ENCODE measurements at places on chromosomes 12 and 14.
A peak's percentile ranks its signal among the peaks of the same experiment; 100 is the strongest.

GRCh38 chr12:77202457-77203060 lies 137.2 kb upstream of the E2F7 start:
- DNase-seq, result no peak

DNA sequence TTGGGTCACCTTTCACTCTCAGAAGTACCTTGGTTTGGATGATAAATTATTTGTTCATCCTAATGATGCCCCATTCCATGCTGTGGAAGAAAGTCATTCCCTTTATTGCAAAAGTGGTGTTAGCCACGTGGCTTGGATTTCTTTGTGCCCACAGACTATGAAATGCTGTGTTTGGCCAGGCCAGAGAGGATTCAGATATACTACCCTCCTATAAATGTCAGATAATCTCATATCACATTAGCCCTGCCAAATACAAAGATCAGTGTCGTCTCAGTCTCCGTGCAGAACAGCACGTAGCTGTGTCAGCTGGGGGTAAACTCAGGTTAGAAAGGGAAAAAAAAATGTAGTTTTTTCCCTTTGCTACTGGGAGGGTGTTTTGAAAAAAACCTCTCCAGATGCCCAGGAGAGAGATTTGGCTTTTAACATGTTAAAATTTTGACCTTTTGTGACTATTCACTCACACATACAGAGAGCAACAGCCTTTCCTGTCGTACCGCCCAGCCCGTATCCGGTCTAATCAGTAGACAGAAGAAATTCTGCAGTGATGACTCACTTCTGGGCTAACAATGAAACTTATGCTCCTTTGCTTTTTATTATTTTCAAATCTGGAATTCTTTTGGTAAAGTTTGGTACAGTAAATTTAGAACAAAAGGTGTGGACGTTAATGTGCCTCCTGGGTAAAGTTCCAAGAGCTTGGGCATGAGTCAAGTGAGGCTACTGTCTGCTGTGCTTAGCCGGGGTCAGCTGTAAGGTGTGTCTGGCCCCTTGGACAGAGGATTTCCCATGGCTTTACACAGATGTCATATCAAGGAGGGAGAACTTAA lies 8.5 kb upstream of the PTPRB start:
- peak; percentile 89 for DNase-seq

DNA sequence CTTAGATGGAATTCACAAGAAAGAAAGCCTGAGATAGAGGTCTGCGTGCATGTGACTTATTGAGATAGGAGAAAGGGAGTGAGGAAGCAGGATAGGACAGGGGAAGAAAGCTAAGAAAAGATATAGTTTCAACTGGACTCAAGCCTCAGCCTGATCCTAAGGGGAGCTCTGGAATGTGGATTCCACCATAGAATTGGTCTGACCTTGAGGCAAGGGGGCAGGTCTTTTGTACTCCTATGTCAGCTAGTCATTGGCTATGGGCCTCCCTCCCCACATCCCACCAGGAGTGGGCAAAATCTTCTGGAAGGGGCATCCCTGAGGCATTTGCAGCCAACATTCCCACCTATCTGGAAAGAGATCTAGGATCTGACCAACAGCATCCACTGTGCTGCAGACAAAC lies 88.5 kb upstream of the HSPB8 start:
- DNase-seq, result no peak

DNA sequence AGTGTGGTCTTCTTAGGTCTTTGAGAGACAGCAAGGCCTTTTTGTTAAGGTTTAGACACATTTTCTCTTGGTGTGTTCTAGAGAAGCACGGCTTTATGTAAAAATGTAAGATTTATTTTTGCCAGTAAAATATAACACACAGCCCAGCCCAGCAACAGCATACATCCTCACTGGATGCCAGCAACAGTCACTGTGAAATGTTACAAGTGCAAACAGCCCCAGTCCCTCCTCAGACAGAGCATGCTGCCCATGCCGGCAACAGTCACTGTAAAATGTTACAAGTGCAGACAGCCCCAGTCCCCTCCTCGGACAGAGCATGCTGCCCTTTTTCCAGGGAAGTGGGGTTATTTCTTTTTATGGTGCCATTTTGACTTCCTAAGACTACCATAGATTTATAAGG lies 207.6 kb downstream of the CHST11 start:
- no peak for DNase-seq

GRCh38 chr12:7019043-7019569 lies 830 bp upstream of the LPCAT3 start:
- DNase-seq, result no peak
